ENCODE measurements at places on chromosomes 5 and 9.

DNA sequence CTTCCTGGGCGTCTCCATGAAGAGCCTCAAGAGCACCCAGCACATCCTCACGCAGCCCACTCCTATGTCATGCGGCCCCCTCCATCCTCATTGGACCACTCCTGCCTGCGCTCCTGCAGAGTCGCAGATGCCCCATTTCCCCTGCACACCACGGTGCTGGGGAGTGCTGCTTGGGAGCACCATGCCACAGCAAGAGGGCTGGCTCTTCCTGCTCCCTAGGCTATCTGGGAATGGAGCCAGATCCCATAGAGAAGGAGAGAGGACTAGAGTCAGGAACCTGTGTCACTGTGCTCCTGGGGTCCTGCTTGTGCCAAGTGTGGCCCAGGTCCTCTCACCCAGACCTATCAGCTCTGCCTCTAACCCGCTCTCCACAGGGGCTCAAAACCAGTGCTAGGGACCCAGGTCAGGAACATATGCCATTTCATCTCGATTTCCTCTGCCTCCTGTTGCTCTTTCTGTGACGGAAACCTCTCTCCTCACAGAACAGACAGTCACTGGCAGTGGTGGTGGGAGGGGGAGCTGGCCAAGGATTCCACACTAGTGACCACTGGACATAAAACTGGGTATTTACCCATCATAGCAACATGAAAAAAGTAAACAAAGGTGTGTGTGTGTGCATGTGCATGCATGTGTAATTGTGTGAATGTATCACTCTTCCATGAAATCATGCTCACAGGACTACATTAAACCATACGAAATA is 178.4 kb downstream of the TTLL11 start:
- no peak for DNase-seq

- no peak for DNase-seq
Measured at GRCh38 chr9:120137186-120137840, 442.7 kb downstream of the CDK5RAP2 start.

DNA sequence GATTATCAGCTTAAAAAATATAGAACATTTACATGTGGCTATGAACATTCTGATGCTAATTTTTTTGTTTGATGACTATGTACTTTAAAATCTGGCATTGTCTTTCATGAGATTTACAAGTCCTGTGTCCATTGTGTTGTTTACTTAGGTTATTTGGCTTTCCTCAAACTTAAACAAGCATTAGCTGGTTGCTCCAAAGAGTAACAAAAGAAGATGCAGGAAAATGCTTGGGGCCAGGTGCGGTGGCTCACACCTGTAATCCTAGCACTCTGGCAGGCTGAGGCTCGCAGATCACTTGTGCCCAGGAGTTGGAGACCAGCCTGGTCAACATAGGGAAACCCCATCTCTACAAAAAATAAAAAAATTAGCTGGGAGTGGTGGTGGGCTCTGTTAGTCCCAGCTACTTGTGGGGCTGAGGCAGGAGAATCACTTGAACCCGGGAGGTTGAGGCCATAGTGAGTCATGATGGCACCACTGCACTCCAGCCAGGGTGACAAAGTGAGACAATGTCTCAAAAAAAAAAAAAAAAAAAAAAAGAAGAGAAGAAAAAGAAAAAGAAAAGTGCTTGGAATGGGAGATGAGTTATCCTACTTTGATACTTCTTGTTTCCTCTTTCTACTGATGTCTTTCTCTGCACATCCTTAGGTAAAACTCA is 39.7 kb downstream of the PAM start:
- DNase-seq = no peak

- no peak for DNase-seq
Measured at GRCh38 chr9:97419309-97419867, 7.5 kb downstream of the TDRD7 start.

GRCh38 chr5:172162323-172162986 is 25.6 kb downstream of the STK10 start:
- no peak for DNase-seq

- no peak for DNase-seq
Measured at GRCh38 chr5:74586856-74587255, 53.7 kb downstream of the ENC1 start.

DNA sequence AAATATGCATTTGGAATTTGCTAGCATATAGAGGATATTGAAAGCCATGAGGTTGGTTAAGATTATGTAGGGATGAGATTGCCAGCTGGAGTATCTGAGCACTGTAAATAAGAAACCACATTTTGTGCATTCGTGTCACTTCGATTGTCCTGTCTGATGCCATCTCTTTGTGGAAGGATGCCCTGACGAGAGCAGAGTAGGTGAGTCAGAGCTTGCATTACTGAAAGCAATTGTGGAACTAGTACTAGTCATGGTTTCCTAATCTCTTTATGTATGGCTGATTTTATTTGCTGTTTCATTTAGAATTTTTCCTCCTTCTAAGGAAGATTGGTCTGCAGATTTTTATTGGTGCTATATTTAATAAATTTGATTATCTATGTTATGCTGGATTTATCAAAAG is 14.5 kb upstream of the TAS2R1 start:
- DNase-seq = no peak

DNA sequence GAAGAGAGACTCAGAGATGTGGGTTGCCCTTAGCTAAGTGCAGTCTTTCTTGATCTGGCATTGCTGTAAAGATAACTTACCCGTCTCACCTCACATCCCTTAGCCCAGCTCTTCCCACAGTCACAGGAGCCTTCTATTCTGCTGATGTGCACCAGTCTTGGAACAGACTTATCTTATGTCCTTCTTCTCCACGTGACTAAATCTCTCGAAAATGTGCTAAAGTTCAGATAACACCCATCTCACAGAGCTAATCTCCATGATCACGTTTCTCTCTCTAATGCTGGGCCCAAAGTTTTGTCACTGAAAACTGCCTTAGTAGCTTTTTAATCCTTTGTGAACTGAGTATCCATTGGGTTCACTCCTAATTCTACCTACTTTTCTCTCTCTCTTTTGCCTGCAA is 16.7 kb downstream of the SLC36A1 start:
- DNase-seq = no peak

- DNase-seq = no peak
Measured at GRCh38 chr5:7795306-7795705, 55.6 kb downstream of the CFAP90 start.

- DNase-seq = no peak
Measured at GRCh38 chr5:147935032-147935431, 28.7 kb upstream of the C5orf46 start.

DNA sequence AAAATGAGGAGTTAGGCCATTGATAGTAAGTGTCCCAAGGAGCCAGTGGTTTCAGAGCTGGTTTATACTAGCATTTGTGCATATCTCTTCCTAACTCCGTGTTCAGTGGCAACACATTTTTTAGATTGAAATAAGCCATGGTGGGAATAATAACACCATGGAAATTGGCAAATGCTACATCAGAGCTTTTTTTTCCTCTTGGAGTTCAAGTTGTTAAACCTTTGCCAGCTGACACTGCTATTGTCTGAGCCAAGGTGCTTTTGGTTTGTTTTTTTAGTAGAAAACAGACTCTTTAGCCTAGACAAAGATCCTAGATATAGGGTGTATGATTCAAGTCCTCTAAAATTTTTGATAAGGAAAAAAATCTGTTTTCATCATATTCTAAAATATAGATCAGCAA is 2.8 kb downstream of the ACO1 start:
- no peak for DNase-seq

DNA sequence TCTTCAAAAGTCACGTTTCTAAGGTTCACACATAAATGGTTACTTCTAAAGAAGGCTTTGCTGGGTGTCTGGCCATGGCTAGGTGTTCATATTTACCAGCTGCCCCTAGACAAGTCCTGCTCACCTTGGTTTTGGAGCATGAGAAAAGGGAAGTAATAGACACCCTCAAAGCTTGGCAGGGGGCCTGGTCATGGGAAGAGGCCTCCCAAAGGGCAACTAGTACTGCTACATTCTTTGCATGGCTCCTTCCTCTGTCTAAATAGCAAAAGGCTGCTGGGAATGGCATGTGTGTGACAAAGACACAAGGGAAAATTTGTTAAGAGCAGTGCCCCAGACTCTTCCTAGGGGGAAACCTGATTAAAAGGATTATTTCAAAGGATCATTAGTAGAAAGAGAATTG is 93.4 kb downstream of the NRG2 start:
- DNase-seq = peak; percentile 3

- no peak for DNase-seq
Measured at GRCh38 chr9:21174671-21175070, 8.2 kb upstream of the IFNA21 start.

DNA sequence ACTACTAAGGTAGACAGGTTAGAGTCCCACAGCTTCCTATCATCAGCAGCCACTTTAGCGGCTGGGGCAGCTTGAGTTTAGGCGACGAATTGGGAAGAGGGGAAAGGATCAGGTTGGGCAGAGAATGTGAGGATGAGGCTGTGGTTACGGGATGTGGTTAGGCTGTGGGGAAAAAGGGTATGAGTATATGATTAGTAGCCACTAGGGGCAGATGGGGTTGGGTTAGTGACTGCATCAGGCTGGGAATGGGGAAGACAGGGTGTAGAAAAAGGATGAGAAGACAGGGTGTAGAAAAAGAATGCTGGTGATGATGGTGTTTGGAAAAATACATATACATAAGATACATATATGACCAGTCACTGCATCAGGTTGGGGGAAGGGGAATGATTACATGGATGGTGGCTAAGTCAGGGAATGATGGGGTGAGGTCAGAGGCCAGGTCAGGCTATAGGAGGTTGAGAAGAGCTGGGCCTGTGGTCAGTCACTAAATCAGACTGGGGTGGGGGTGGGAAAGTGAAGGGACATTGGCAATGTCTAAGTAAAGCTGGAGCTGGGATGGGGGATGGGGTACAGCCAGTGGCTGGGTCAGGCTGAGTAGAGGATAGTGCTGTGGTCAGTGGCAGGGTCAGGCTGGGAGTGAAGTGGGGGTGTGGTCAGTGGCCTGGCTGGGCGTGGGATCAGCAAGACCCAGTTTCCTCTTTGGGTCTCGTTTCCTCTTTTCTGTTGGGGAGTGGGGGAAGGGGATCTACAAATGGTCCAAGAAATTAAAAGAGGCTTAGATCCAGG is 2.1 kb downstream of the TLN1 start:
- DNase-seq = no peak

GRCh38 chr9:127380479-127380878 is 16.5 kb upstream of the SLC2A8 start:
- no peak for DNase-seq

GRCh38 chr9:89536145-89536574 is 38.2 kb upstream of the SEMA4D start:
- DNase-seq = peak; percentile 53

Measured in GM10248 (cell line).